A549 treated with RU486 at 1 μM for 4 hours (cell line): ENCODE measurements at places on chromosomes 2 and 18. TPM values are rescaled to one million over a fixed set of nuclear protein-coding genes. Genes with fewer than 3 reads are reported as not detected.

Gene DIPK1C
- total RNA-seq, result not detected in 5 replicates

Gene PDE1A
- 0.12 to 0.33 TPM (median 0.15 TPM) in 3 of 5 replicates, not detected in the others for total RNA-seq

Gene NYAP2
- not detected in 5 replicates for total RNA-seq

Gene NR4A2
- total RNA-seq, result 2.4 to 4.0 TPM (median 3.2 TPM) in 5 replicates

Gene KIF5C
- total RNA-seq, result 0.16 to 0.42 TPM (median 0.35 TPM) in 5 replicates

Gene KLHL41
- 0.08 to 0.43 TPM (median 0.23 TPM) in 5 replicates for total RNA-seq

Gene KCNG2
- not detected in 5 replicates for total RNA-seq

Gene DCC
- not detected in 5 replicates for total RNA-seq

Gene AQP12B
- not detected in 5 replicates for total RNA-seq
